ENCODE measurements at places on chromosomes 6 and 20. TPM values are rescaled to one million over a fixed set of nuclear protein-coding genes. Genes with fewer than 3 reads are reported as not detected.

TXNDC5 gene
- total RNA-seq = 333 TPM

ORC3 gene
- 14.3 TPM for total RNA-seq

UQCC2 gene
- total RNA-seq = 7.0 TPM

HRH3 gene
- not detected for total RNA-seq

Data from fibroblast of the aortic adventitia (primary cell).